ENCODE measurements at places on chromosomes 3 and 15.
A peak's percentile ranks its signal among the peaks of the same experiment; 100 is the strongest.

GRCh38 chr15:42691308-42691707, 45.6 kb downstream of the CDAN1 start:
- peak; percentile 38 for DNase-seq

DNA sequence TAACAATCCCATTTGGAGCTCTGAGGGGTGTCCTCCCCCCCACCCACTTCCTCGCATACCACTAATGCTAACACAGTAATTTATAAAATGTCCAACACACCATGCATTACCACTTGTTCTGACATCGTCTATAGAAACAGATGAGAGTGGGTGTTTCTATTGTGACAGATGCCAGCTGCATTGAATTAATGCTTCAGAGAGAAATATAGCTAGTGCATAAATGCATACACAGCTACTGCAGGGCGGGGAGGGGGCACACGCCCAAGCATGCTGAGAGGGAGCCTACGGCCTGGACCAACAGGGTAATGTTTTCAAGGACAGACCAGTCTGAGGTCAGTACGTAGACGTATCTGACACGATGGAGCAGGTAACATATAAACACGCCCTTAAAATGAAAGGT, 106.0 kb upstream of the FEZF2 start:
- no peak for DNase-seq

GRCh38 chr3:53056442-53056841, 10.6 kb upstream of the SFMBT1 start:
- no peak for DNase-seq

GRCh38 chr3:183517607-183518006, 37.9 kb downstream of the KLHL6 start:
- DNase-seq, result no peak

- no peak for DNase-seq
Observed at GRCh38 chr15:33670567-33670966, 297.7 kb upstream of the CHRM5 start.

DNA sequence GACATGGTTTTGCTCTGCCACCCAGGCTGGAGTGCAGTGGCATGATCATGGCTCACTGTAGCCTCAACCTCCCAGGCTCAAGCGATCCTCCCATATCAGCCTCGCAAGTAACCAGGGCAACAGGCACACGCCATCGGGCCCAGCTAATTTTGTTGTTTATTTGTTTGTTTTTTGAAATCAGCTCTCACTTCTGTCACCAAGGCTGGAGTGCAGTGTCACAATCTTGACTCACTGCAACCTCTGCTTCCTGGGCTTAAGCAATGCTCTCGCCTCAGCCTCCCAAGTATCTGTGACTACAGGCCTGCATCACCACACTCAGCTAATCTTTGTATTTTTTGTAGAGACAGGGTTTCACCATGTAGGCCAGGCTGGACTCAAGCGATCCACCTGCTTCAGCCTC, 26.3 kb upstream of the PLCH1 start:
- no peak for DNase-seq

DNA sequence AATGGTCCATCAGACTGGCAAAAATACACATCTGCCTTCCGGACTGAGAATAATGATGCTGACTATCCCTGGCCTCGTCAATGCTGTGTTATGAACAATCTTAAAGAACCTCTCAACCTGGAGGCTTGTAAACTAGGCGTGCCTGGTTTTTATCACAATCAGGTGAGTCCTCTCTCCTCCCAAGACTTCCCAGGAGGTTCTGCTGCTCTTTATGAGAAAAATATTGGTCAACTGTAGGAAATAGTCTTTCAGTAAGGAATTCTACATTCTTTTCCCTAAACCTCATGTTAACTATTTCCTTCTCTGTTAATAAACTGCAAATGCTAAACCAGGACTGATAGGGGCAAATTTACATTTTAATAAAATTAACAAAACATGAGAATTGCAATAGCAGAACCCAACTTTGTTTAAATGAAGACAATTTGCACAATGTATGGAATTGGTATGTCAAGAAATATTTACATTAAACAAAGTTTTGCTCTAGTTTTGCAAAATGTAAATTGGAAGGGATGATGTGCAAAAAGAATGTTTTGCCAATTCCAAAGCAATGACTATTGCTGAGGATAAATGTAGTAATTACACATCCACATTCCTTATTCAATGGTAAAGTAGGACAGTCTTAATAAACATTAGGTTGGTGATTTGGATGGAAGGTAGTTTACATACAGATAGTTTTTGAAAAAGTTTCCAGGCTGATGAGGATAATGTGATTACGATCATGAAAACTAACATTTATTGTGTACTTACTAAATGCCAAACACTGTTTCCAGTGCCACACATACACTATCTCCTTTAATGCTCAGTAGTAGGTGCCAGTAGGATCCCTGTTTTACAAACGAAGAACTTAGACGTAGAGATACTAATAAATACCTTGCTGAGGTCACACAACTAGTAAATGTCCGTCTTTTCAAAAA, 21.1 kb downstream of the UPK1B start:
- no peak for DNase-seq

DNA sequence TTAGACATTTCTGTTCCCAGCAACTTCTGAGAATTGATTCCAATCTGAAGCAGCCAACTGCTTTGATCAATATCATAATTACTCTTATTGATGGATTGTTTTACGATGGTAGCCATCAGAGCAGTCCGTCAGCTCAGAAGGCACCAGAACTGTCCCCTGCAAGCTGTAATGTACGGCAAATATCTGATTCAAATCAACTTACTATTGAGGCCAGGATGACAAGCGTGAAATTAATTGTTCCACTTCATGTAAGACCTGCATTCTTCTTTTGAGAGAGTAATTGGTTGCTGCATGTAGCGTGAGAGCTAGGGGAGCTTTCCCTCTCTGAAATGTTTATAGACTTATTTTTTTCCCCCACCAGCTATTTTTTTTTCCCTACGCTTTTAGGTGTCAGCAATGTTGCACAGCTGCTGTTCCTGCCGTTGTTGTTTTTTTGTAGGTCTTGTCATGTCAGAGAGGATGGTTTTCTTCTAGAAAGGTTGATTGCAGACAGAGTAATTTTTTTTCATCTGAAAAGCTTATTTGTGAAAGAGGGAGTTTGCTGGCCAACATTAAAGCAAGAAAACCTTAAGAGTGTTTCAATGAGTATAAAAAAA, 134.9 kb downstream of the CACNA2D3 start:
- no peak for DNase-seq

DNA sequence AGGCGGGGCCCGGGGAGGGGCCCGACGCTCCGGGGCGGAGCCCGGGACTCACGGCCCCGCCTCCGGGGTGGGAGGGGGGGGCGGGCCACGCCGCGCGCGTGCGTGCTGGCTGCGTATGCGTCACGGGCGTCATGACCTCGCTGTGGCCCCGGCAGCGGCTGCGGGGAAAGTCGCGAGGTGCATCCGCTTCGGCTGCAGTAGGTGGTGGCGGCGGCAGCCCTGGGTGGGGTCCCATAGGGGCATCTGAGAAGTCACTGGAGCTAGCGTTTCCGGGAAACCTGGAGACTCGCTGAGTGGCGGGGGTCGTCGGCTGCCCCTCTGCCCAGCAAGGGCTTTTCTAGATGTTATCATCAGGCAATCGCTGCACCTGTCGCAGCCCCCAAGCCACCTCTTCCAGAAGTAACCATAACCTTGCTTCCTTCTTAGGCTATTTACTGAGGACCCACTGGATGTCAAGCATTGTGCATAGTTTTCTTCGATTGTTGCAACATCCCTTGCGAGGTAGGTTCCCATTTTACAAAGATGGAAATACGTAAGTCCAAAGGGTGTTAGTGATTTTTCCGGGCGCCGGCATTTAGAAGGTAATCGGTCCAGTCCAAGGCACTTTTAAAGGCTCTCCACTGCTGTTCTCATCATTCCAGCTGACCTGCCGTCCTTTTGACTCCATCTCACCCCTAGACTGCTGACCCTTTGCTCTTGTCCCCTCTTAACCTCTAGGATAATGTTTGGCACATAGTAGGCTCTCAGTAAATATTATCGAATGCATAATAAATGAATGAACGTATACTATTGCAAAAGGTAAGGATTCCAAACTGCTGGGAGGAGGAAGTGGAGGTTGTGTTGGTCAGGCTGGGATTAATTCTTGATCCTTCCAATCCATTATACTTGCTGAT, at the start of gene GDPGP1:
GDPGP1 (plus strand) TSS at position 114 of the 893 bp plus-strand sequence. CDS start 6,700 bp downstream, outside the sequence.
- DNase-seq, result no peak

GRCh38 chr15:72276326-72276700, 4.0 kb upstream of the PARP6 start:
- no peak for DNase-seq

DNA sequence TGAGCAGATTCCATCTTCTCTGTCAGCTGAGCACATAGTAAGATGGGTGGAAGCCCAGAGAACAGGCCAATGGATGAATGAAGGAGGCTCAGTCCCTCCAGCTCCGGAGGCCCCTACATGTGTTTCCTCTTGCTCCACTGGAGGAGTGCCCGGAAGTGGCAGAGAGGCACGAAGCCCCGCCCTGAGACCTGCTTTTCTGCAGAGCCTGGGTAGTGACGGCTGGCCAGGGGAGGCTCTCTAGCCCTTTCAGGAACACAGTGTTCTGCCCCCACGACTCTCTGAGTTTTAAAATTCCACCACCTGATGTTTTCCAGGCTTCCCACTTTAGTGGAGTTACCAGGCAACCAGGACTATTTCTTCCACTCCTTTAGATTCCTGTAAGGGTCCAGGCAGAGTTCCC, 149.4 kb upstream of the SLC6A11 start:
- DNase-seq, result no peak

- DNase-seq, result no peak
Observed at GRCh38 chr15:31544361-31544760, 217.7 kb downstream of the KLF13 start.

DNA sequence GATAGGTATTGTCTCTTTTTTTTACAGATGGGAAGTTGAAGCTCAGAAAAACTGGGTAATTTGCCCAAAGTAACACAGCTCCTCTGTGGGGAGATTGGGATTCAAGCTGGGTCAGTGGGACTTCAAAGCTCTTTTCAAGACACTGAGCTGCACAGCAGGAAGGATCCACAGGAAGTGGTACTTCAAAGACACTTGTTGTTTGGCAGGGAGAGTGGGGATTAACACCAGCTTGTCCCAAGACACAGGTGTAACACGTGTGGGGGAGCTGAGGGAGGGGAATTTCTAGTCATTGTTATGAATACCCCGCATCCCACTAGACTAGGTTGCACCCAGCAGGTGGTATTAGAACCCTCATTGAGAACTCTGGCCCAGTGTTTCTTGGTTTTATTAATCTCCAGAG, 116.0 kb downstream of the FOXB1 start:
- no peak for DNase-seq

DNA sequence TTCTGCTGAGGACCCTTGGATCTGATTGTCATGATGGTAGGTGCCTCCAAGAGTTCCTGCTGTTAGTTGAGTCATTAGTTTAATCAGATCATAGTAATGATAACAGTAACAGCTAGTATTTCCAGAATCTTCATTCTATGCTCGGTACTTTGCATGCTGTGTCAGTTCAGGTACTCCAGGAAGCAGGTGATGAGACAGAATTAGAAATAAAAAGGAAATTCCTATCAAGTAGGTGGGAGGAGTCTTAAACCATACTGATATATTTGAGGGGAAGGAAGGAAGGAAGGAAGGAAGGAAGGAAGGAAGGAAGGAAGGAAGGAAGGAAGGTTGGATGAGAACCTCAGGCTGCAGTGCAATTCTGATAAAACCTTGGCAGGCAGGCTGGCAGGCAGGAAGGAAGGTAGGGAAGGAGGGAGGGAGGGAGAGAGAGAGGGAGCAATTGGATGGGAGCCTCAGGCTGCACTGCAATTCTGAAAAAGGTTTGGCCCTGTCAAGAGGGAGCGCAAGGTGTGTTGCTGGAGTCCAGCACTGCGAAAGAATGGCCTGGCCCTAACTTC, 148.8 kb upstream of the NUDT16 start:
- no peak for DNase-seq

- no peak for DNase-seq
Observed at GRCh38 chr3:49761661-49762060, 24.7 kb downstream of the IP6K1 start.

GRCh38 chr15:73517566-73517965, 74.6 kb downstream of the REC114 start:
- DNase-seq, result no peak

- no peak for DNase-seq
Observed at GRCh38 chr3:155948476-155948875, 78.0 kb downstream of the GMPS start.

DNA sequence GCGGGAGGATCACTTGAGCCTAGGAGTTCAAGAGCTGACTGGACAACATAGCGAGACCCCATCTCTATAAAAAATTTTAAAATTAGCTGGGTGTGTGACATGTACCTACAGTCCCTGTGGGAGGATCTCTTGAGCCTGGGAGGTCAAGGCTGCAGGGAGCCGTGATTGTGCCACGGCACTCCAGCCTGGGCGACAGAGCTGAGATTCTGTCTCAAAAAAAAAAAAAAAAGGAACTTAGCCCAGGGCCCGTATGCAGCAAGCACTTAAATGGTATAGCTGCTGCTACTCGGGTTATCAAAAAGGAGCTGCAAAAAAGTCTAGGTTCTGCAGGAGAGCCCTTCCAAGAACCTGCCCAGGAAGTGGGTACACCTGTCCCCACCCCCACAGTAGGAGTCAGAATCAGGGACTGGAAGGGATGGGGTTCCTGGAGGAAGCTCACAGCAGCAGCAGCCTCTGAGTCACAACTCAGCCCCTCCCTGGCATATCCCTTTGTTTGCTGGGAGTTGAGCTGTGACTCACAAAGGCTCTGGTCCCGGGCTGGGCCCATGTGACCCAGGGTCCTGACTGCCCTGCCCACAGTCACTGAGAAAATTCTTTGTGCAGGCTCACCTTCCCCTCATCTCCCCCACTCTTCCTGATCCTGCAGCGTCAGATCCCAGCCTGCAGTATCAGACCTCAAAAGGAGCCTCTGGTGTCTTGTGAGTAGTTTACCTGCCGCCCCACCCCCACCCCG, at the start of gene SPATA12:
SPATA12 (plus strand) TSS at position 576 of the 733 bp plus-strand sequence. CDS start 13,031 bp downstream, outside the sequence.
- DNase-seq, result no peak

GRCh38 chr3:195711813-195712534, 8.8 kb upstream of the MUC20 start:
- DNase-seq, result no peak

DNA sequence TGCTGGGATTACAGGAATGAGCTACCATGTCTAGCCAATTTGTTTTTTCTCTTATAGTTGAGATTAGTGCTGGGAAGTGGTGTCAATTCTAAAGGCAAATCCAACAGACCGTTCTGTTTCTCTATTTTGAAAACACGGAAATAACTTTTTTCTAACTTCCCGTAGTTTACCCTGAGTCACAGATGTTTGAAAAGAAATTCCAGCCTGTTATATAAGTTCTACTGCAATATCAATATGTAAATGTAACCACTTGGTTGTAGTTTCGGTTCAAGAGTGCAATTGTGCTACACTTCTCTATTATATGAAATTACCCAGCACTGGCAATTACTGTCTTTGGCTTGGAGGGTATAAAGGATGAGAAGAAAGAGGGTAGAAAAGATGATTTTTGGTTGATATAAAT, 22.3 kb upstream of the GNB4 start:
- no peak for DNase-seq
